ENCODE measurements at places on chromosomes 1 and 21.
A peak's percentile ranks its signal among the peaks of the same experiment; 100 is the strongest.

GRCh38 chr1:160658814-160659193 is 12.0 kb upstream of the SLAMF1 start:
- DNase-seq: no peak

GRCh38 chr1:215665215-215665614 is 98.1 kb downstream of the KCTD3 start:
- no peak for DNase-seq

DNA sequence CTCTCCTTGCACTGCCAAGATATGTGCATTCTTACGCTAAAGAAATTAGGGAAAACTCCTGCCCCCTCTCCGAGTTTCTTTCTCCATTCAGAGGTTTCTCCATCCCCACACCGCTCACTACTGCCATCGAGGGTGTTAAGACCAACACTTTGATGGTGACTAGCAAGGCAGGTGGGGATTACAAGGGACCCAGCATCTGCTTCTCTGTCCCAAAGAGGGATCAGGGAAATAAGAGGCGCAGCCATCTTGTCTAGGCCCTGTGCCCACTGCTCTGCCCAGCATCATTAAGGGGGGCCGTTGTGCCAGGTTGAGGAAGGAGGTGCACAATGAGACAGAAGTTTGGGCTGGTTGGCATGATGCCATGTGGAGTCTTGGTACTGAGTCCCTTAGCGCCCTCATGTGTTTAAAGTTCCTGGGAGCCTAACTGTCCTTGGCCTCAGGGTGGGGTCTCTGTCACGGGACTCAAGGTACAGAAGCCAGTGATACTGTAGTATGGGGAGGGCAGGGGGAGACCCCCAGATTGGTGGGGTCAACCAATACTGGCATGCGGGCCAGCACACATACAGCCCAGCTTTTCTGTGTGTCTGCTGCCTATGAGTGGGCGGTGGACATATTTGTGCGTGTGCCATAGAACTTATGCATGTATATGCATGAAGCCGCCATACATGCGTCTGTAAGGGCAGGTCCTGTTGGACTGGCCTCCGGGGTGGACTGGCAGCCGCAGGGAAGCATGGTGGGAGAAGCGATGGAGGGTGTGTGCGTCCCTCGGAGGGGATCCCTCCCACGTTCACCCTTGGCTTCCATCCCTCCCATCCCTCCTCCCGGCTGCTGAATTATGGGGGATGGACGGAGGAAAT is 5.5 kb downstream of the EFNA3 start:
- DNase-seq: no peak

DNA sequence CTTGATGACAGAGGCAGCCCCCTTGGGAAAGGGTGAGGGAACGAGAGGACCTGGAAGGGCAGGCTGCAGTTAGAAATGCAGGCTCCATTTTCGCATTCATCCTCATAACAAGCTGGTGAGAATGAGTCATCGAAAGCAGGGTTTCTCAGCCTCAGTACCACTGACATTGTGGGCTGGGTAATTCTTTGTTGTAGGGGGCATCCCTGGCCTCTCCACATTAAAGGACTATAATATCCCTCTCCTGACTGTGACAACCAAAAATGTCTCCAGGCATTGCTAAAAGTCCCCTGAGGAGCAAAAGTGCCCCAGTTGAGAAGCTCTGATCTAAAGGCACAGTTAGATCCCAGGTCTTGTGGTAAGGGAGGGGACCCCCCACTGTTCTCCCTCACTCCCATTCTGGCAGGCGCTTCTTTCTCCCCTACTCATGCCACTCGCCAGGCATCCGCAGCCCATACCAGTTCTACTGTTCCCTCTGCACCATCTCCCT is 20.4 kb downstream of the KCNN3 start:
- DNase-seq: no peak

- DNase-seq: peak; percentile 84
Observed at GRCh38 chr1:20493839-20494608, 8.0 kb upstream of the CAMK2N1 start.

GRCh38 chr1:33147997-33148314 is 33.9 kb downstream of the TRIM62 start:
- DNase-seq: peak; percentile 58

DNA sequence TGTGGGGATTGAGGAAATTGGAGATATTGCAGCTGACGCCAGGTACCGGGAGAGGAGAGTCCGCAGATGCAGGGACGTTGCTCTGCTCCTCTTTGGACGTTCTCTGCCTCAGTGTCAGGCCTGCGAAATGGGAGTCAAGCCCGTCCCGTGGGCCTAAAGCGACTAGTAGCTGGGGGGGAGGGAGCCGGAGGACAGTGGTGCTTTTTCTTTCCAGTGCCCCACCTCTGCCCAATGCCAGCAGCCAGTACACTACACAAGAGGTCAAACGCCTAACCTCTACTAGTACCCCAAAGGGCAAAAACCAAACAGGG is 413.6 kb upstream of the ESRRG start:
- DNase-seq: peak; percentile 4

DNA sequence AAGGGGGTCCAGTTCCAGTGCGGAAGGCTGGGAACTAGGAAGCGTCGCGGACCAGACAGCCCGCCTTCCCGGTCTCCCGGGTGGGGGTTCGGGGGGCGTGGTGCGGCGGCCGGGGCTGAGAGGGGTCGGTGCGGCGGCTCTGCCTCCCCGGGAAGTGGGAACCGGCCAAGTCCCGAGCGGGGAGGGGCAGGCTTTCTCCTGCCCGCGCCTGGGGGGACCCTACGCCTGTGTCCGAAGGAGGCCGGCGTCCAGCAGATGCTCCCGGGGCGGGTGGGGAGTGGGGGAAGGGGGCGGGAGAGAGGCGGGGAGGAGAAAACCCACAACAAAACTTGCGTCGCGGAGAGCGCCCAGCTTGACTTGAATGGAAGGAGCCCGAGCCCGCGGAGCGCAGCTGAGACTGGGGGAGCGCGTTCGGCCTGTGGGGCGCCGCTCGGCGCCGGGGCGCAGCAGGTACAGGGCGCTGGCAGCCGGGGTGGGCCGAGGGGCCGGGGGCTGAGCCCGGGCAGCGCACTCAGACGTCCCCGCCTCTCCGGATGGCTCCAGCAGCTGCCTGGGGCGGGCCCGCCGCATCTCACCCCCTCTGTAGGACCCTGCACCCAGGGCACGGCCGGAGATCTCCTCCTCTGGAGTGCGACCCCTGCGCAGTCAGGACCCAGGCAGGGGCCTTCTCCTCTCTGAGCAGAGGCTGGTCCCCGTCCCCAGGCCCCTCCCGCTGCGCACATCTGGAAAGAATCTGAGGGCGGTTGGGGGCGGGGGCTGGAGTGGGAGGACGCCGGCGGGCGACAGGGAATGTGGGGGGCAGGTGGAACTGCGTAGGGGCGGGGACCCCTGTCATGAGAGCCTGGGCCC is at the start of gene PODN:
PODN (plus strand) TSS at position 355 of the 849 bp plus-strand sequence. CDS start 7,643 bp downstream, outside the sequence.
- DNase-seq: peak; percentile 66

DNA sequence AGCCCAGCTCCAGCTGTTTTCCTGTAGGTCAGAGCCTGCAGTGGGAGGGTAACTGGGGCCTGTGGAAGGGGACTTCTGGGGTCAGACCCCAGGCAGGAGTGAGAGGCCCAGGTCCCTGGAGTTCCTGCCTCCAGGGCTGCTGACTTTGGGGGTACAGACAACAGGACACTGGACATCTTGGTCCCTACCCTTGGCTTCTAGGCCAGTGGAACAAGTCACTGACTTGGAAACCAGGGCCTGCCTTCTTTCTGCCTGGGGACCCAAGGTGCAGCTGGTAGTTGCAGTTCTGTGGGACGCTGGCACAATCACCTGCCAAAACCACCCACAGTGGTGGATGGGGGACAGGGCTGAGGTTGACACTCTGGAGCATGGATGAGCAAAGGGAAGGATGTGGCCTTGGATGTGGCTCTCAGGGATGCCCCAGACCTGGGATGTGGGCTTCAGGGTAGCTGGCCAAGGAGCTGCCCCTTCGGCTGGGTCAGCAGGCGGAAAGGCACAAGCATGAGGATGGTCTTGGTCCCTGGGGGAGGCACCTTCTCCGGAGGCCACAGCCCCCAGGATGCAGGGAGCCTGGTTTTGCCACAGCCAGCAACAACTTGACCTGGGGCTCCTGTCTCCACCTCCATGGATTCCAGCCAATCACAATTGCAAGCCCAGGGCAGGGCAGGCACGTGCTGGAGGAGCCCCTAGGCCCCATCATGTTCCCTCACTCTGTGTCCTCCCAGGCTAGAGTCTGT is 5.8 kb downstream of the JMJD4 start:
- peak; percentile 37 for DNase-seq

DNA sequence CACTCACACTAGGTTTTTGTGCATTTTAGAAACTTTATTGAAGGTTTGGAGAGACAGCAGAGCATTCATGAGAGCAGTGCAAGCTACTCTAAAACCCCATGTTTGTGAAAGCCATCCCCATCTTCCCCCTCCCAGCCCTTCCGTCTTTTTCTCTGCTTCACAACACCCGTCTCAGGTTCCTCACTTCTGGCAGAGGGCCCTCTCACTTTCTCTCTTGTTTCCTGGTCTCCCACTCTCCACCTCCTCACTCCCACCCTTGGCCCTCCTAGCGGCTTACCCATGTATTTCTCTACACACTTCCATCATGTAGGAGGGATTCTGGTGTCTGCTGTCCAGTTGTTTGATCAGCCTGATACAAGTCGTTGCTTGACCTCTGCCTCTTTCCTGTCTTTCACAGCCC is 92.7 kb downstream of the LRRC8C start:
- DNase-seq: no peak

DNA sequence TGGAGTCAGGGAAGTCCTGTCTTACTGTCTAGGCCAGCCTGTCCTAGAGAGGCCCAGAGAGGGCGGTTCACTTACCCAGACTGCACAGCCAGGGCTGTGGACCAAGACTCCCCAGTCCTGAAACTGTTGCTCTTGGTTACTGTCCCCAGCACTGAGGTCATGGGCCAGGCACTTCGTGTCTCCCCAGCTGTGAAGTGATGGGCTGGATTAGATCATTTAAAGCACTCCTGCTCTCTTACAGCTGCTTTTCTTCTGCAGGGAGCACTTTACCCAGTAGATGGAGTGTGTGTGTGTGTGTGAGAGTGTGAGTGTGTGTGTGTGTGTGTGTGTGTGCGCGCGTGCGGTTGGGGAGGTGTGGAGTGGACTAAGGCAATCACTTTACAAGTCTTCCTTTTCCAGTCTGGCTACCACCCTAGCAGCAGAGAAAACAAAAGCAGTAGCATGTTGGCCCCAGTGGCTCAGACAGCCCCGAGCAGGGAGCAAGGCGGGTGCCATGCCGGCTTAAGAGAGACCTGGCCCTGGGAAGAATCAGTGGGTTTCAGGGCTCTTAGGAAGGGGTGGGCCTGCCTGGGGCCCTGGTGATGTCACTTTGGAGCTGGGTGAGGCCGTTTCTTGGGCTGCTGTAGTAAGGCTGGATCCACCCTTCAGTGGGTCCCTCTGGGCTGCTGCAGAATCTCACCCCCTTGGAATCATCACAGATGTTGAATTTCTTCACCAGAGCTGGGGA is 2.4 kb downstream of the SPSB1 start:
- no peak for DNase-seq

- DNase-seq: no peak
Observed at GRCh38 chr1:207866471-207867135, 44.3 kb downstream of the CD34 start.

- DNase-seq: no peak
Observed at GRCh38 chr1:76291191-76291590, 216.6 kb downstream of the ST6GALNAC3 start.

- no peak for DNase-seq
Observed at GRCh38 chr1:56964349-56965017, 1.3 kb downstream of the C8B start.

GRCh38 chr1:95551201-95551600 is 317.2 kb downstream of the RWDD3 start:
- DNase-seq: no peak

DNA sequence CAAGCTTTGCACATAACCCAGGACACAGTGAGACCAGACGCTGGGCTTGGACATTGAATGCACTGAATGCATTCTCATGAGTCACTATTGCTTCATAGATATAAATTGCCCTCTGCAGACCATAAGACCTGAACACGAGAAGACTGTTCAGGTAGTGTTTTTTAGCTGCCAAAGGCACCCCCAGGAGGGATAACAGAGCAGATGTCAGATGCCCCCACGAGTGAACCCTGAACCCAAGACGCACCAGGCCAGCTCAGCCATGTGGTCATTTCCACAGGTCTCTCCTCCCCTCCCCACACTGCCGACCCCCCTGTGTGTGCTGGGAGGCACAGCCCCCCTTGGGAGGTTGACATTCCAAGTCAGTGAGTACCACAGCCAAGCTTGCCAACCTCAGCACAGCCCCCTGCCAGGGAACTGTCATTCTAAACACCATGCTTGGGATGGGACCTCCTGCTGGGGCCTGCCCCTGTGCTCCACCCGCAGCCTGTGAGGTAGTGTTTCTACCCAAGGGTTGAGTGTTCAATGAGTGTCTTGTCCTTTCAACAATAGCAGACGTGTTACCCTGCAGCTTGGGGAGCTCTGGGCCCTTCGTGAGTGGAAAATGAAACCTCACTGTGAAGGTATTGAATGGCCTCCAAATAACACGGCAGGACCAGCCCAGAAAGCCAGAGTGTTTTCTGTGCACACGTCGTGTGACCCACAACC is 68.2 kb downstream of the PSMG1 start:
- DNase-seq: no peak

GRCh38 chr1:177255411-177255810 is 84.7 kb downstream of the BRINP2 start:
- DNase-seq: no peak

- DNase-seq: no peak
Observed at GRCh38 chr1:218303176-218303879, 18.2 kb downstream of the RRP15 start.

DNA sequence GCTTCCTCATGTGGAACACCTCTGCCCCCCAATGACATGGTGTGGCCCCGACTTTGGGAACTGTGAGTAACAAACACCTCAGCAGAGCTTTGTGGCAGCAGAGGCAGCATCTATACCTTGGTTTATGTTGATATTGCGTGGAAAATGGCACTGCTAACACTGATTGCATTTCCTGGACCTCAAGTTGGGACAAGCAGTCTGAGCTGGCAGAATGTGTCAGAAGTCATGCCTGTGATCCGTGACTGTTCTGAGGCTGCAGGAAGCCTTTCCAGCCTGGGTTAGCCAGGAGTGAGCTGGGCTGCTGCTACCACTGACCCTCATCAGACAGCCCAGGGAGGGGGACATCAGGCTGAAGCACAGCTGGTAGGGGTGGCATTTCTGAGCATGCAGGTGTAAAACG is 268.5 kb downstream of the KCNJ6 start:
- DNase-seq: no peak

GRCh38 chr1:51908499-51908898 is 30.0 kb upstream of the NRDC start:
- DNase-seq: no peak

DNA sequence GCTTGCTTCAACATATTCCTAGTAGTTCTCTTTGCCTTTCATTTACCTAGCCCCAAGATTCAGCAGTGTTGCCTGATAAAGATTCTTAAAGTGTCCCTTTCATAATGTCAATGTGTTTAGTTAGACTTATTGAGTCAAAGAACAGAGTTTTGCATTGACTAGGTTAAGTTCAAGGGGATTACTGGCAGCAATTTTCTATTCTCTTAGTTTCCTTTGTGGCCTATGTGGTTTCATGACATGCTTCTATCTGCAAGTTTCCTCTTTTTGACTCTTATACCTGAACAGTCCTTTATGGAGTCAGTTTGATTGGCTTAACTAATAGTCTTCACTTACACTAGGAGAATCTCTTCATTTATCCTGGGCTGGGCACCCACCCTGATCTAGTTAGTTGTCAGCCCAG is 151.3 kb downstream of the ADGRL4 start:
- no peak for DNase-seq

GRCh38 chr1:231940701-231941100 is 314.1 kb downstream of the DISC1 start:
- peak; percentile 26 for DNase-seq

GRCh38 chr1:5833911-5834310 is 158.3 kb downstream of the NPHP4 start:
- no peak for DNase-seq

Measured in iPS-NIHi11 (cell line).